Activated T-cell treated with anti-CD3 and anti-CD28 coated beads for 24 hours (primary cell): ENCODE measurements at places on chromosomes 2 and 18.

GRCh38 chr2:8489221-8489620 is 192.6 kb upstream of the ID2 start:
- no peak for DNase-seq

- no peak for DNase-seq
Observed at GRCh38 chr2:69253611-69254301, 133.3 kb downstream of the GFPT1 start.

- no peak for DNase-seq
Observed at GRCh38 chr2:21253311-21254027, 129.7 kb downstream of the TDRD15 start.

DNA sequence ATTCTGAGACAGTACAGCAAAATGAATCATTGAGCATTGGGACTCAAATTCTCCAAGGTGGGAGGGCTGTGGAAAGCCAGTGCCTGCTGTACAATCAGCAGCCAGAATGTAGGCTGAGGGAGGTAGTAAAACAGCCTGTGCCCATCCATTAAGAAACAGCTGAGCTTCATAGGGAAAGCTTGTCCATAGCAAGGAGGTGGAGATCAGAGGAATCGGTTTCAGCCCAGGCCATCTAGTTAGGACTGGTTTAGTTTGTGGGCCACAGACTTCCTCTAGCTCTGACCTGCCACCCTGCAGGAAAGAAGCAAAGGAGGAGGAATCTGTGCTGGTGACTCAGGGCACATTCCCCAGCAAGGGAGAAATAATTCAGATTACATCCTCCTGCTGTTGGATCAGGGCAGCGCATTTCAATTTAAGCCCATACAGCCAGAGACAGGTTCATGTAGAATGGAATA is 333.4 kb downstream of the SETBP1 start:
- DNase-seq: no peak

DNA sequence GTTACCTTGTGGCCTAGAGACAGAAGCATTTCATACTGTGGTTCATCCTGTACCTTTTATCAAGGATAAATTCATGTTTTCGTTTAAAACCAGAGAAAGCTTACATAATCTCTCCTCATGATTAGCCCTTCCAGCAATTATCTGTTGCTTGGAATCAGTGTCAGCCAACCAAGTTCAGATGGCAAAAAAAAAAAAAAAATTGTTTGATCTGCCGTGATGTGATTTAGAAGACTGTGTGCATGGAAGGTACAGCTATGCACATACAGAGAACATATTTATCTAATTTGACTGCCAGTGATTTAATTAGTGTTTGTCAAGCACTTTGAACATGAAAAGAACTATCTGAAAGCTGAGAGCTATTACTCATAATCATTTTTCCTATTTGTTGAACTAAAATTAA is 180.9 kb downstream of the ZEB2 start:
- DNase-seq: no peak

DNA sequence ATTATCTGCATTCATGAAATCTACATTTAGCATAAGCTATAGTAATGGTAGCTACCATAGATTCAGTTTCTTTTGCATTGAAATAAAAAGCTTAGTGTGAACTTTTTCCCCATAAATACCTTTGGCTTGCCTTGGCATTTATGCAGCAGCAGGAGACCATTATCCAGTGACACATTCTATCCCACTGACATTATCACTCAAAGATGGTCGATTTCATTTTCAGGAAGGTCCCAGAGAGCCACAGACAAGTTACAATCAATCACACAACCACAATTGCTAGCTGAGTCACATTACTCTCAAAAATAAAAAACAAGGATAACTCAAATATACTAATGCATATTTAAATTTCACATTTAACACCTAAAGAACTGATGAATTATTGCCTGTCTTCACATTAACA is 512.7 kb upstream of the CDH2 start:
- DNase-seq: no peak

- DNase-seq: no peak
Observed at GRCh38 chr2:693606-694005, 16.4 kb upstream of the TMEM18 start.

- no peak for DNase-seq
Observed at GRCh38 chr18:54532962-54533361, 58.1 kb upstream of the DYNAP start.

DNA sequence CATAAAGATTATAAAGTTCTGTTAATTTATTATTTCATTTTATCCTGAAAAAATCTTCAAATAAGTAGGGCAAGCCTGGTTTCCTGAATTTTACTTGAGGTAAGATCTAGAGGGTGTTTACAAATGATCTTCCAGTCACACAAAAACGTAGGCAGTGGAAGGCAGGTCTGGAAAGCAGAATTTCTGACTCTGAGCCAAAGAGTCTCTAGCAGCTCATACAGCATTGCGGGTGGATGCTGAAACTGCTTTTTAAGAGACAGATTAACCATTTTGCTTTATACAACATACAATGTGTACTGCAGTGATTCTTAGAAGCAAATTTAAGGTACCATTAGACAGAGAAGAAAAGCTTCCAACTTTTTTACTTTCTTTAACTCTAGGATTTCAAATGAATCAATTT is 117.0 kb downstream of the FTCDNL1 start:
- no peak for DNase-seq
